Neural crest cell (in vitro differentiated cells): ENCODE measurements at places on chromosomes 6 and 20. TPM values are rescaled to one million over a fixed set of nuclear protein-coding genes. Genes with fewer than 3 reads are reported as not detected.

The TTK gene
- 45.0 and 45.5 TPM in 2 replicates for total RNA-seq

The STX11 gene
- not detected in 2 replicates for total RNA-seq

The ID4 gene
- 104 and 106 TPM in 2 replicates for total RNA-seq

The POM121L2 gene
- not detected in 2 replicates for total RNA-seq

The WASF1 gene
- 48.9 and 51.6 TPM in 2 replicates for total RNA-seq

DNA sequence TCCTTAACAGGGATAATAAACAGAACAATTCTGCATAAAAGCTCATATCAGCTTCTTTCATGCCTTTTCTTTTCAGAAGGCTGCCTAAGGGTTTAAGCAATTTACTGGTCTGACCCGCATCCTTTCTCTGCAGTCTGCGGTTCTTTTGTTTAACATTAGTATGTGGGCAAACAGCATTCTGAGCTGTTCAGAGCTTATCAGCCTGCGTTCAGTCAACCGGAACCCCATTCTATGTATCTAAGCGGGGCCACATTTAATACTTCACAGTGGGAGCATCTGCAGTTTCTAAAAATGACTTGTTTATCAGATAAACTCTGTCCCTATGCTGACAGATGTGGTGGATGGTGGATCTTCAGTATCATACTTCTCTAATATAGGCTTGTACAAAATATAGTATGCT is 758.9 kb upstream of the MMS22L start:
- no peak for DNase-seq
- peak overlapping the region; percentile 9 for H3K4me3 ChIP-seq
- H3K36me3 ChIP-seq: no peaks in the 10 kb centered on the region
- peaks cover 74% of the 10 kb centered on the region for H3K4me1 ChIP-seq

- DNase-seq: no peak
- H3K27me3 ChIP-seq: no peaks in the 10 kb centered on the region
- H3K4me1 ChIP-seq: peaks cover 40% of the 10 kb centered on the region
- no peak overlapping the region for H3K4me3 ChIP-seq
- peak overlapping the region; percentile 54 for H3K27ac ChIP-seq
Observed at GRCh38 chr20:1375515-1375914, 17.3 kb downstream of the FKBP1A start.

DNA sequence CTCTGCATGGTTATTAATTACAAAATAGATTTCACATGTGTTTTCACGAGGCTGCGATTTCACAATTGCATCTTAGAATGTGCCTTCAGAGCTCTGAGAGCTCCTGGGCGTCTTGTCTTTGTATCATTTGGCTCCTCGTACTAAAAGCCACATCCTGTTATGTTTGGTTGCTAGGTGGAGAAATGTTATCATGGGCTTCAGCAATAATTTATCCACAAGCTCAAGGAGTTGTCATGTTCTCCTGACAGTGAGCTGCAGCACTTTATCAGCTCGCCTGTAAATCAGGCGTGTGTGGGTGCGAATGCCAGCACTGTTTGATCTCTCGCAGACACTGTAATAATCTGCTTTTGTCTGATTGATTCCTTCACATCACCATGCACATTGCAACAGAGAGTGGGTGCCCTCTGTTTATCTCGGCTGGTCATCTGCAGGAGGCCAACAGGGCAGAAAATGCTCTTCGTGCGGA is 218.6 kb upstream of the ZFP64 start:
- H3K36me3 ChIP-seq: no peaks in the 10 kb centered on the region
- no peak overlapping the region for H3K4me3 ChIP-seq
- DNase-seq: no peak
- no peak overlapping the region for H3K27ac ChIP-seq

DNA sequence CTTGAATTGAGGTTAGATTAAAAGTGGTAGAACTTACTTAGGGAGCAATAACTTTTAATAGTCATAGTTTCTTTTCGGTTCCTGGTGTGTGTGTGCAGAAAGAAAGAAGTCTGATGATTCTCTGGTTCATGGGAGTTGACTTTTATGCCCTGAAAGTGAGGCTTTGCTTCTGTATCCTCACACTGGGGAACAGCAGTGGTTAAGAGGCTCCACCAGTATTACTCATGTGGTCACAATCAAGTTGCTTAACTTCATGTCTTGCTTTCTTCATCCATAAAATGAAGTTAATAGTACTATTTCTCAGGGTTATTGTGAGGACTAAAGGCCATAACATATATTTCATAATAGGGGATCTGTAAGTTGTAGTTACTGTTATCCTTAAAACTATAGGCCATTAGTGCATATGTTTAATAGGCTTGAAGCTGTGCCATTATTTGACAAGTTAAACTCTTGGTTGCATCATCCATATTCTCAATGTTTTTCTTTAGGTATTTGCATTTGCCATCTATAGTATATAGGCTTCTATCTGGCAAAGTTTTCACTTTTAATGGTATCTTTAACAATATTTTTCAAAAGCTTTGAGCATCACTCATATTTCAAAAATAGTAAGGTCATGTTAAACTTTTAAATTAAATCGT is 262.4 kb downstream of the PLCB1 start:
- DNase-seq: no peak
- peaks cover 2% of the 10 kb centered on the region for H3K4me1 ChIP-seq
- no peaks in the 10 kb centered on the region for H3K36me3 ChIP-seq
- H3K27me3 ChIP-seq: no peaks in the 10 kb centered on the region

DNA sequence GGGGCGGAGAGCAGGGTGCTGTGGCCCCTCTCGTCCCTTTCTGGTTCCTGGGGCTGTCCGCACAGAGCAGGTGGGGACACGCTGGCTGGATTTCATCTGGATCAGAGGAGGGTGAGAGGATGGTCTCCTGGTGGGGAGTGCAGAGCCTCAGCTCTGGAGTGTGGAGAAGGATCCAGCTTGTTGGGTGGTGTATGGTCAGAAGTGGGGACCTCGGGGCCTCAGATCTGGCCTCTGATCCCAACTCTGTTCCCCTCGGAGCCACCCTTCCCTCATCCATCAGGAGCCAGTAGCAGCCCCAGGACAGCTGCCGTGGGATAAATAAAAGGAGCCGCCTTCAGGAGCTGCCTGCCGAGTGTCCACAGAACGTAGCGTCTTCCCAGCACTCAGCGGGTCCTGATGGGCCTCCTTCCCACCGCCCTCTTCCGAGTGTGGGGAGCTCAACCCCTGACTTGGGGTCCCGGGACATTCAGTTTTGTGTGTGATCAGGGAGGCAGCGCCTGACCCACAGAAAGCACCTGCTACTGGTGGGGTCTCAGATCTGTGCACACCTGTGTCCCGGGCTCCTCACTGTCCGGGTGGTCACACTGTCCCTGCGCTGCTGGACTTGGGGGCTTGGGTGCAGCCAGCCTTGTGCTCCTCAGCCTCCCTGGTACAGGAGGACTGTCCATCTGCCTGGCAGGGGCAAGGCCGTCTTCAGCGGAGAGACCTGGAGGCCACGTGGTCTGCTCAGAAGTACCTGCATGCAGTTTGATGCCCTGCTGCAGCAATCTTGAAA is 25.4 kb upstream of the BHLHE23 start:
- no peaks in the 10 kb centered on the region for H3K36me3 ChIP-seq
- H3K27me3 ChIP-seq: peaks cover 9% of the 10 kb centered on the region
- peaks cover 38% of the 10 kb centered on the region for H3K4me1 ChIP-seq
- H3K27ac ChIP-seq: peak overlapping the region; percentile 52
- H3K4me3 ChIP-seq: peak overlapping the region; percentile 65

DNA sequence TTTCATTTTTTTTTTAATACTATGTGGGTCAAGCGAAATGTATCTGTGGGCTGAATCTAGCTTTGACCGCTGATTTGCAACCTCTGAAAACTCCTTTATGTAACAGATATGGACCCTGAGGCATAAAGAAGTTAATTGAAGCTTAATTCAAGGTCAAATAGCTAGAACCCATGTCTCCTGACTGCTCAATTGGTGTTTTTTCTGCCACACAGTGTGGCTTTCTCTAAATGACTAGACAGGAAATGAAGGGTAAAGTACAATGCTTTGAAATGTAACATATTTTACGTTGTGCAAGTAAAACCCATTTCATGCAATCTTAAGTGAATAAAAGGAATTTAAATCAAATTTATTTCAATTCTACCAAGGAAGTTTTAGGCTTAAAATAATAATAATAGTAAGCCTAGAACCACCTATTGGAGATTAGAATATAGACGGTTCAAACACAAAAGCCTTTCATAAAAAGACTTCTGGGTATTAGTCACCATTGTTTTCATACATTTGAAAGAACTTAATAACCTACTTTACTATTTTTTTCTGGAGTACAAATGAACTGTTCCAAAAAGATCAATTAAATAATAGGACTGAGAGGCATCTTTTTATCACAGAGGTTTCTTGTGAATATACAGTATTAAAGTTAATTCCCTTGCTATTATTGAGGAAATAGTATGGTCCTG is 279.8 kb downstream of the EPHA7 start:
- H3K27ac ChIP-seq: no peak overlapping the region
- H3K4me3 ChIP-seq: no peak overlapping the region
- no peak for DNase-seq
- H3K4me1 ChIP-seq: peaks cover 21% of the 10 kb centered on the region

DNA sequence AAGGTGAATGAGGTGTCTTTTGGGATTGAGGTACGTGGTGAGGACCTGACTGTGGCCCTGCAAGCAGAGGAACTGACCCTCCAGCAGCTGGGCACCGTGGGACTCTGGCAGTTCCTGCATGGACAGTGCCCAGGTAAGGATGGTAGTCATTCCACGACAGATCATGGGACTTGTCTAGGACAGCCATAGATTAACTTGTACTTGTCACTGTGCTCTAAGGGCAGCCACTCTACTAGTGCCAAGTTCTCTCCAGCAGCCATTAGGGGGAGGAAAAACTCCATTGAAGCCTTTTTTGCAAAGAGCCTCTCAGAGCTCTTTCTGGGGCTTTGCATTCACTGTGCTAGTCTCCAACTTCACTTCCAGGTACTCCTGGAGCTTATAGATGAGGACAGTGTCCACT is 20.4 kb downstream of the TAF11 start:
- H3K36me3 ChIP-seq: peaks cover 12% of the 10 kb centered on the region
- H3K4me1 ChIP-seq: no peaks in the 10 kb centered on the region
- H3K27ac ChIP-seq: no peak overlapping the region
- no peaks in the 10 kb centered on the region for H3K27me3 ChIP-seq
- H3K4me3 ChIP-seq: no peak overlapping the region
- DNase-seq: no peak

- peaks cover 16% of the 10 kb centered on the region for H3K27me3 ChIP-seq
- H3K36me3 ChIP-seq: no peaks in the 10 kb centered on the region
- no peak overlapping the region for H3K27ac ChIP-seq
- peaks cover 4% of the 10 kb centered on the region for H3K4me1 ChIP-seq
- H3K4me3 ChIP-seq: no peak overlapping the region
Observed at GRCh38 chr20:38885357-38885756, 40.9 kb upstream of the FAM83D start.

DNA sequence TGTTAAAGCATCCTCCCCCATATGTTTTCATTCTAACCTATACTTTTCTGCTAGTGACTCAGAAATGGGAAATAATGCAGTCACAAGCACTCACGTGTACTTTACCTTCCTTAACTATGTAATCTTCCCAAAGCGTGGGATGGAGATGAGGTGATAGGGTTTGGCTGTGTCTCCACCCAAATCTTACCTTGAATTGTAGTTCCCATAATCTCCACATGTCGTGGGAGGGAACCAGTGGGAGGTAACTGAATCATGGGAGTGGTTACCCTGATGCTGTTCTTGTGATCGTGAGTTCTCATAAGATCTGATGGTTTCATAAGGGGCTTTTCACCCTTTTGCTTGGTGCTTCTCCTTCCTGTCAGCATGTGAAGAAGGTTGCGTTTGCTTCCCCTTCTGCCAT is 35.4 kb downstream of the AGPAT4 start:
- no peak for DNase-seq
- peaks cover 24% of the 10 kb centered on the region for H3K4me1 ChIP-seq
- H3K36me3 ChIP-seq: peaks cover 8% of the 10 kb centered on the region

DNA sequence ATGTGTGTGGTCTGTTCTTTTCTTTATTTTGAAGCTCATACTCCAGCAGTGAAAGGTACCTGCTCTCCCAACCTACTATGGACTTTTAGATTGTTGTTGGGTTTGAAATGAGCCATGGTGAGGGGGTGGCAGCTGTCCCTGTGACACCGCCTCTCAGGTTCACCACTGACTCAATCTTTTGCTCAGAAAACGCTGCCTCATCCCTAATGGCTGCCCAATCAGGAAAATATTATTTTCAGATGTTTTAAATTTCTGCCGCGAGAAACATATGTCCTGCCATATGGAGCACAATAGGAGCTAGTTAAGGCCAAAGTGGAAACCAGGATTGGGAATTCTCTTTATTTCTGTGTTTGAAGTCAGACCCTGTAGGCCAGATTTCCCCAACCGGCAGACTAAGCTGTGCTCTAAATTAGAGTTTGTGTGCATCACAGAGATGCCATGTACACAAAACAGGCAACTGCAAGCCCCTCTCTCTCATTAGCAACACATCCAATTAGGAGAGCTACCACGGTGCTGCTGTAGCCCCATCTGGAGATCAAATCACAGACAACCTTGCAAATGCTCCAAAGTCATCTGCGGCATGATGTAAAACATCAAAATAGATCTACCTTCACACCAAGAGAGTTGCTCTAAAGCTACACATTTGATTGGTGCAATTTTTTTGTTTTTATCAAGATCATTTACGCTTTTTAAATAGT is 144.1 kb upstream of the BACH2 start:
- no peaks in the 10 kb centered on the region for H3K36me3 ChIP-seq
- DNase-seq: no peak
- H3K4me1 ChIP-seq: peaks cover 47% of the 10 kb centered on the region
- H3K27me3 ChIP-seq: no peaks in the 10 kb centered on the region
- H3K4me3 ChIP-seq: no peak overlapping the region
- H3K27ac ChIP-seq: no peak overlapping the region

DNA sequence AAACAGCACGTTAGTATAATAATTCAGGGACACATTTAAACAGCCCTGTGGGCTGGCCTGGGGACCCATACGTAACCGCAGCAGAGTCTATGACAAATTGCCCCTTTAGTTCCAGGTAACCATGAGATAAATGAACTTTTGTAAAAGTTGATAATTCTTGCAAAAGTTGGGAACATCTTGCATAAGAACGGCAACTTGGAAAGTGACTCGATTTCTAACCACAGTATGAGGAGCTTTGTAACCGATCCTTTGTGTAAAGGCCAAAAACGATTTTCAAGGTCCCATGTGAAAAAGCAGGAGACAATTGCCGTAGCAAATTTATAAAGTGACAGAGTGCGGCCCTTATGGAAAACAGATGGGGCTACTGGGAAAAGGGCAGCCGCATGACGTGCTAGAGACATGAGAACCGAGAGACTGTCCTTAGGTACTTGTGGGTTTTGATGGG is 81.6 kb downstream of the PSMG4 start:
- H3K4me1 ChIP-seq: peaks cover 85% of the 10 kb centered on the region
- no peaks in the 10 kb centered on the region for H3K27me3 ChIP-seq
- H3K4me3 ChIP-seq: peak overlapping the region; percentile 33
- no peaks in the 10 kb centered on the region for H3K36me3 ChIP-seq
- peak overlapping the region; percentile 40 for H3K27ac ChIP-seq

- peaks cover 33% of the 10 kb centered on the region for H3K4me1 ChIP-seq
- H3K27me3 ChIP-seq: peaks cover 38% of the 10 kb centered on the region
- peak overlapping the region; percentile 92 for H3K27ac ChIP-seq
- peak; percentile 68 for DNase-seq
Observed at GRCh38 chr6:108559097-108559883, 1.4 kb upstream of the FOXO3 start.

DNA sequence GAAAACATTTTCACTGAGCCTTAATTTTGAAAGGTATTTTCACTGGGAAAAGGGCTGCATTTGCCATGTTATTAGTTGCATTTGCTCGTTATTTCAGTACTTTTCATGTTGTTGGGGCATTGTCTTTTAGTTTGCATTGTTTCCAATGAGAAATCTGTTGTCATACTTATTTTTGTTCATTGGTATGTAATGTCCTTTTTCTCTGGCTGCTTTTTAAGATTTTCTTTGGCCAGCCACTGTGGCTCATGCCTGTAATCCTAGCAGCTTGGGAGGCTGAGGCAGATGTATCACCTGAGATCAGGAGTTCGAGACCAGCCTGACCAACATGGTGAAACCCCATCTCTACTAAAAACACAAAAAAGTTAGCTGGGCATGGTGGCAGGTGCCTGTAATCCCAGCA is 379.9 kb downstream of the SAMD5 start:
- no peaks in the 10 kb centered on the region for H3K36me3 ChIP-seq
- no peak overlapping the region for H3K27ac ChIP-seq
- H3K4me1 ChIP-seq: no peaks in the 10 kb centered on the region
- no peaks in the 10 kb centered on the region for H3K27me3 ChIP-seq
- DNase-seq: no peak
